CD8-positive, alpha-beta T cell (primary cell): ENCODE measurements at places on chromosomes 6 and 20. TPM values are rescaled to one million over a fixed set of nuclear protein-coding genes. Genes with fewer than 3 reads are reported as not detected.

Gene WFDC12
- total RNA-seq, result not detected

Gene VGLL2
- total RNA-seq, result not detected

DNA sequence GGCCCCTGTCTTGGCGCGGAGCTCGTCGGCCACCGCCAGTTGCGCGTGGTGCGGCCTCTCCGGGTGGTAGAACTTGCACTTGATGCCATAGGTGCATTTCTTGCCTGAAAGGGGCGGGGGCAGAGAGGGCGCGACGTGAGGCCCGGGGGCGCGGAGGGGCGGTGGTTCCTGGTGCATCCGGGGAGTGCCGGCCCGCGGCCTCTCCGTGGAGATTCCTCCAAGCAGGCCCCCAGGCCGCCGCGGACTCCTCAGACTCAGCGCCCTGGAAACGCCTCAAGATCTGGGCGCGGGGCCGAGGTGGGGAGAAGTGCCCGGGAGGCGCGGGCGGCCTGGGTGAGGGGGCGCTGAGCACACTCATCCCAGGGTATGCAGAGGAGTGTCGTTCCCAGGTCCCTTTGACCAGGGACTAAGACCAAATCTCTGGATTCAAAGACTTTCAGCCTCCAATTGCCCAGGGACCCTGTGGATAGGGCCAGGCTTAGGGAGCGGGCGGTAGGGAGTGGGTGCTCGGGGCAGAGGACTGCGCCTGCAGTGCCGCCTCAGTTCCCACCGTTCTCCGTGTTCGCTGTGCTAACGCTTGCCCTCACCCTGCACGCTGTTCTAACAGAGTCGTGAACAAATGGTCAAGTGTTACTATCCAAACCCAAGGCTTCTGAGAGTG, 33.3 kb downstream of the ZC3H12D start:
- DNase-seq, result no peak

DNA sequence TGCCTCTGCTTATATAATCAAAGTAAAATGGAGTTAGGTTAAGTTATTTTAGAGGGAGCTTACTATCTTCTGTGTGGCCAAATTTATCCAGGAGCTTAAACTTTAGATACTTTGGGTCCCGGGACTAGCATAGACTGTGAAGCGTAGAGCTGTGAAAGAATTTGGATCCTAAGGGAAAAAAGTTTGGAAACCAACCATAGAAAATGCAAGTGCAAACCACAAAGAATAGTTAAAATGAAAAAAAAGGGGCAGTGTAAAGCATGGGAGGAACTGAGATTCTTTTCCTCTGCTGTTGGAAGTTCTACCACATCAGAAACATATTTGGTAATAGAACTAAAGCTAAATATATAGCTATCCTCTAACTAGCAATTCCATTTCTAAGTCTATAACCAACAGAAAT, 232.2 kb upstream of the FLRT3 start:
- DNase-seq, result no peak

GRCh38 chr20:53202777-53203176, 230.6 kb downstream of the TSHZ2 start:
- DNase-seq, result no peak
